ENCODE measurements at places on chromosomes 12 and 14.

DNA sequence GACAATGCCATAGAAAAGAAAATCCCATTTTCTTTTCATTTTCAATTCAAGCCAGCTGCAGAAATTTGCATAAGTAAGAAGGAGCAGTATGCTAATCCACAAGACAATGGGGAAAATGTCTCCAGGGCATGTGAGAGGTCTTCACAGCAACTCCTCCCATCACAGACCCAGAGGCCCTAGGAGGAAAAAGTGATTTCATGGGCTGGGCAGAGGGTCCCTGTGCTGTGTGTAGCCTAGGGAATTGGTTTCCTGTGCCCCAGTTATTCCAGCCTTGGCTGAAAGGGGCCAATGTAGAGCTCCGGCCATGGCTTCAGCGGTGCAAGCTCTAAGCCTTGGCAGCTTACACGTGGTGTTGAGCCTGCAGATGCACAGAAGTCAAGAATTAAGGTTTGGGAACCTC, 211.4 kb downstream of the CCDC59 start:
- DNase-seq, result no peak

GRCh38 chr12:66508025-66508424, 170.9 kb downstream of the GRIP1 start:
- no peak for DNase-seq

DNA sequence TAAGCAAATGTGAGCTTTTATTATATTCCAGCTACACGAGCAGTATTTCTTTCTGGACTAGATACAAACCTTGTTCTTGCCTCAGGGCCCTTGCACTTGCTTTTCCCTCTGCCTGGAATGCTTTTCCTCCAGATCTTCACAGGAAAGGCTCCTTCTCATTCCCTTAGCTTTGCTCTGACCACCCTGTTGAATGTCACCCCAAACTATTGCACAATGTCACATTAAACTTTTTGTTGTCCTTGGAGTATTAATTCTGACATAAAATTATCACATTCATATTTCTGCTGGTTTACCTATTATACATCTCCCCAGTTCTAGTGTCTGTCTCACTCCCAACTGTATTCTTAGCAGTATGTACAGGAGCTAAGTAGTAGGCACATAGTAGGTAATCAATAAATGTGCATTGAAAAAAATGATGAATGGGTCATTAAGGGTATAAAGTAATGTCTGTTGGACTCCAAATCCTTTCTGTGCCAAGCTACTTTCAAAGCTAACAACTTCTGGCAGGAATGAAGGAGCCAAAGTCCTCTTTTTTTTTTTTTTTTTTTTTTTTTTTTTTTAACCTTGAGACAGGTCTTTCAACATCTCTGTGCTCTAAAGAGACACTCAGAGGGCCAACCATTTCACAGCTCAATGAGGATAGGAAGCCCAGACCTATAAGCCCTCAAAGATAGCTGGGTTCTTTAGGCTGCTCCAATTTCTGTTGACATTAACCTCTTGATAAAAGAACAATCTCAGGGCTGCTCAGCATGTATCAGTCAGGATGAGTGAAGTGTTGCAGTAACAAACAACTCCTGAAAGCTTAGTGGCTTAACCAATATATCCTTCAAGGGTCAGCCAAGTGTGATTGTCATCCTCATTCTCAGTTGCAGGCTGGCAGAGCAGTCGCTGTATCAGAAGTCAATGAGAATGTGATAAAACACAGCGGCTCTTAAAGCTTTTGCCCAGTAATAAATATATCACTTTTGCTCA, 424.4 kb upstream of the TBX3 start:
- no peak for DNase-seq

DNA sequence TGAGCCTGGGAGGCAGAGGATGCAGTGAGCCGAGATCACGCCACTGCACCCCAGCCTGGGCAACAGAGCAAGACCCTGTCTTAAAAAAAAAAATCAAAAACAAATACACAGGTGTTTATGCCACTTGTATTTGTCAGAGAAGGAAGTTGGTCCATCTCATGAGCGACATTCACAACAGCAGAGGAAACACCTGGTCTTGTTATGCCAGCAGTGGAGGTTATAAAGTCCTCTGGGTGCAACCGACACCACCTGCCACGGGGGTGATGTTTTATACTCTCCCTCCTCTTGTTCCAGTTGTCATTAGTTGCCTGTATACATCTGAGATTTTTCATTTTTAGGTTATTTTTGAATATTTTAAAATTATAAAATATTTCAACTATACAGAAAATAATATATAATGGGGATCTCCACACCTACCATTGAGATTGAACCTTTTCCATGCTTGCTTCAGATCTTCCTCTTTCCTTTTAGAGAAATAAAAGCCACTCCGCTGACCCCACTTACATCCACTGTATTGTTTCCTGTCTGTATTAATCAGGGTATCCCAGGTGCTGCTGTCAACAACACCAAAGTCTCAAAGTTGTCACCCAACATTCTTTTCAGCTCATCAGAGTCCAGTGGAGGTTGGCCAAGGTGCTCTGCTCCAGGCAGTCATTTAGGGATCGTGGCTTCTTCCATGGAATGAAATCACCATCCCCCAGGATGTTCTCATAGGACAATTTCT, 65.1 kb downstream of the RNFT2 start:
- no peak for DNase-seq

DNA sequence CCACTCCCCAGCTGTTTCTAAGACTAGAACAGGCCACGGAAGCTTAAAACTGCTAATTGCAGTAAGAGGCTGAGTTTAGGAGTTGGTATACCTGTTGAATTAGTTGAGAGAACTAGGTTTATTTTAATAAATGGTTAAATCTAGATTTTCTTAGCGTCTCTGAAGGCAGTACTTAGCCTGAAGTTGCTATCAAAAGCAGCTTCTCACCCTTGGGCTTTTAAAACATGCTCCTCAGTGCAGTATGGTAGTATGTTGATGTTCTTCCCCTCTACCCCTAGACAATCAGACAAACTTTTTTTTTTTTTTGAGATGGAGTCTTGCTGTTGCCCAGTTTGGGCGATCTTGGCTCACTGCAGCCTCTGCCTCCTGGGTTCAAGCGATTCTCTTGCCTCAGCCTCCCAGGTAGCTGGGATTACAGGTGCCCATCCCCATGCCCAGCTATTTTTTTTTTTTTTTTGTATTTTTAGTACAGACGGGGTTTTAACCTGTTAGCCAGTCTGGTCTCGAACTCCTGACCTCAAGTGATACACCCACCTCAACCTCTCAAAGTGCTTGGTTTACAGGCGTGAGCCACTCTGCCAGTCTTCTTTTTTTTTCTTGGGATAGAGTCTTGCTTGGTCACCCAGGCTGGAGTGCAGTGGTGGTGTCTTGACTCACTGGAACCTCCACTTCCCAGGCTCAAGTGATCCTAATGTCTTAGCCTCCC, 6.8 kb downstream of the SRSF5 start:
- DNase-seq, result no peak

- DNase-seq, result no peak
Measured at GRCh38 chr12:25384038-25384892, 133.5 kb upstream of the KRAS start.

- DNase-seq, result no peak
Measured at GRCh38 chr12:16636435-16637055, 30.6 kb upstream of the LMO3 start.
